Psoas muscle (tissue), 8 donors: ENCODE measurements at places on chromosomes 7 and 10.

DNA sequence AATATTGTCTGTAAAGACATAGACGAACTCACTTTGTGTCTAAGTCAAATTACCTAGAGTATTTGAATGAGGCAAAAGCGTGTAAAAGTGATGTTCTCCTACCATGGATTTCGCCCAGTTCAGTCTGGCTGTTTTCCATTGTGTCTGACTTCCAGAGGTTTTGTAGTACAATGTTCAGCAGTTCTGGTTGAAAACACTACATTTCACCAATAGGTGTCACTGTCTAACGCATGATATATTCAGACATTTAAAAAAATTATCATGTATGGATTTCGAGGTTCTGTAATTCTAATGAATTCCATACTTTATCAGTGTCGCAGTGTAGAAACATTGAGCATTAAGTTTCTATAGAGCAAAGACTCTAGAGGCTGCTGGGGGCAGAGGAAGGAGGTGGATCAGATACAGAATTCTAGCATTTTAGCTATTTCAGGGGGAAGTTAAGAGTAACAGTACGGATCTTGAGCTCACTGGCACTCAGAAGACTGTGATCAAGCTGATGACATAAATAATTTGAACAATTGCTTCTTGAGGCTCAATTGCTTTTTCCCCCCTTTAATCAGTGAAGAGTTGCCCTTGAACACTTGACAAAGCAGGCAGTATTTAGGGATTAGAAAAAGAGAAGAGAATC, 196.9 kb upstream of the RHOBTB1 start:
- no peak for DNase-seq

- DNase-seq = no peak
Observed at GRCh38 chr10:117094856-117095255, 43.2 kb downstream of the VAX1 start.

- no peak for DNase-seq
Observed at GRCh38 chr10:26690731-26691475, 6.6 kb upstream of the PDSS1 start.

- no peak for DNase-seq
Observed at GRCh38 chr10:29987471-29987870, 71.9 kb downstream of the JCAD start.

DNA sequence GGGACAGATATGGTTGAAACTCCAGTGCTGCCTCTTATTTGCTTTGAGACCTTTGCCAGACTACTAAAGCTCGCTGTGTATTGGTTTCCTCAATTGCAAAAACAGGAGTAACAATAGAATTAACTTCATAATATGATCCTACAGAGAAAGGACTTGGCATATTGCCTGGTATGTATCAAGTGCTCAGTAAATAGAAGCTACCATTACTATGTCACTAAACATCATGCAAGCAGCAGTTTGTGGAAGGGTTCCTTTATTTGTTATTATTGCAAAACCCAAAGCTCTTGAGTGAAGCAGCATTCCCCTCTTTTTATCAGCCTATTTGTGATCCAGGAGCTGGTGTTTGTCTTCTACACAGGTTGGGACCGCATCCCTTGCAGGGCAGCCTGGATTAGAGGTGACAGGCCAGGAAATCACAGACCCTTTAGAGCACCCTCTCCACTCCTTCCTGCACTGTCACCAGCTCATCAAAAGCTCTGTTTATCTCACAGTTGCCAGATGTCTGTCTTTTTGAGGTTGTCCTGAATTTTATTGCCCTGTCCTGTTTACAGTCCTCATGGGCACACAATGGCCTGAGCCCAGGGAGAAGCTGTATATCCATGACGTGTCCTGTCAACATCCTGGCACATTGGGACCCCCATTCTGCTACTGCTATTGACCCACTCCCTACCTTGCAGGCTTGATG, 121.5 kb downstream of the SNX10 start:
- DNase-seq = no peak

DNA sequence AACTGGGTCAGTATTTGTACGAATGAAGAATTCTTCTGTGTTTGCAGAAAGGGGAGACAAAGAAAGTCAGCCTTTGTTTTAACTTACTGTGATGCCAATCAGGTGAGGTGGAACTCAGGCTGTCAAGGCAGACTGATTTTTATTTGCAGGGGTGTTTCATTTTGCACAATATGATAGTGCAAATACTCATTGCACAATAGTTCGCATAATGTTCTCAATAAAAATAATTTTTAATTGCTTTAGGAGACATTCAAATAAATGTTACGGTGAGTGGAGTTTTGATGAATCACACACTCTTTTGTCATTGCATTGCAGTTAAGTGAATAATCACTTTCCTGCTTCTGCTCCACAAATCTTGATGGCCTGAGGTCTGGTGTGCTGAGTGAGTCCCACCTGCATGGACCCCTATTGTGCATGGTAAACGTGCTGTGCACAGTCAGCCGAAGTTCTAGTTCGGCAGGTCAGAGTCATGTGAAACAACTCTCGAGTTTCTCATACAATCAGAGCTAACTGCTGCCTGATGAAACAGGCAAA, 141.3 kb upstream of the FZD8 start:
- DNase-seq = no peak

GRCh38 chr7:96397936-96398598, 76.2 kb upstream of the SLC25A13 start:
- DNase-seq = no peak

GRCh38 chr7:2258661-2259365, 16.8 kb downstream of the NUDT1 start:
- no peak for DNase-seq

- DNase-seq = no peak
Observed at GRCh38 chr7:132406039-132406438, 170.2 kb downstream of the PLXNA4 start.
